ENCODE measurements at places on chromosomes 5 and 9. TPM values are rescaled to one million over a fixed set of nuclear protein-coding genes. Genes with fewer than 3 reads are reported as not detected.

GRCh38 chr9:113317777-113318176 lies 14.6 kb upstream of the RNF183 start:
- no peak overlapping the region for H3K4me3 ChIP-seq
- H3K36me3 ChIP-seq: peaks cover 4% of the 10 kb centered on the region
- H3K27ac ChIP-seq: no peak overlapping the region
- no peaks in the 10 kb centered on the region for H3K27me3 ChIP-seq
- H3K4me1 ChIP-seq: no peaks in the 10 kb centered on the region

DNA sequence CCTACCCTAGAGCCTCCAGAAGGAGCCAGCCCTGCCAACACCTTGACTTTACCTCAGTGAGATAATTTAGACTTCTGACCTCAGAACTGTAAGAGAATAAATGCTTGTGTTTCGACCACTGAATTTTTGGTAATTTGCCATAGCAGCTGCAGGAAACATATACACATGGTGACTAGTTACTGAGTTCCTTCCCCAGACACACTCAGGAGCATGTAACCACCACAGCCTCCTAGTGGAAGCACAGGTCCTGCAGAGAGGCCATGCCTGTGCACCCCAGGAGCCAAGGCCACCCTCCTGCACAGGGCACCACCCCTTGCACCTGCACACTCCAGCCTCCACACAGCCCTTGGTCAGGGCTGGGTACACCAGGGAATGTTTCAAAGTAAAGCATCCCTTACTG lies 7.6 kb upstream of the CAMSAP1 start:
- H3K36me3 ChIP-seq: peaks cover 52% of the 10 kb centered on the region
- peaks cover under 1% of the 10 kb centered on the region for H3K4me1 ChIP-seq
- H3K4me3 ChIP-seq: no peak overlapping the region
- no peak overlapping the region for H3K27ac ChIP-seq

- no peak overlapping the region for H3K4me3 ChIP-seq
- H3K4me1 ChIP-seq: no peaks in the 10 kb centered on the region
- no peak for DNase-seq
- peaks cover 41% of the 10 kb centered on the region for H3K36me3 ChIP-seq
These were observed 22.8 kb downstream of the FBXW5 start for GRCh38 chr9:136921718-136922117.

GRCh38 chr5:155815248-155815647 lies 511.7 kb upstream of the SGCD start:
- no peak overlapping the region for H3K27ac ChIP-seq
- no peaks in the 10 kb centered on the region for H3K4me1 ChIP-seq

GRCh38 chr9:109907400-109907799 lies 127.4 kb downstream of the PALM2AKAP2 start:
- H3K27ac ChIP-seq: peak overlapping the region; percentile 87
- H3K4me1 ChIP-seq: peaks cover 47% of the 10 kb centered on the region
- H3K36me3 ChIP-seq: no peaks in the 10 kb centered on the region

- H3K27me3 ChIP-seq: no peaks in the 10 kb centered on the region
- no peaks in the 10 kb centered on the region for H3K4me1 ChIP-seq
- H3K27ac ChIP-seq: no peak overlapping the region
- H3K36me3 ChIP-seq: no peaks in the 10 kb centered on the region
- no peak for DNase-seq
These were observed 58.6 kb downstream of the VCAN start for GRCh38 chr5:83530193-83530592.

DNA sequence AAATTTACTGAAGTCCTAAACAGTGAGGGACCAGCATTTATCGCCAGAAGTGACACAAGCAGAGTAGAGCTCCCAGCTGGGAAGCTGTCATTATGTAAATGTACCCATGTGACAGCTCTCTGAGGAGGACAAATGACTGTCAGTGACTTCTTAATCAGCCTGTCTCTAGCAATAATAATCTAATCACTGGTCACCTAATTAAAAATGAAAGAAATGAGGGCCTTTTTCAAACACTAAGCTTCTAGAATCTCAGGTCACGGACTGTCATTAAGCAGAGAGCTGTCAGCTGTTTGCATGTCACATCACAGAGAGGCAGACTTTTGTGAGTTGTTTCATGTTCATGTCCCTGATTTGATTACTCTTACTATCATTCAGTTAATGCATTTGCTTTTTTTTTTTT lies 77.9 kb upstream of the FBXL17 start:
- H3K4me3 ChIP-seq: no peak overlapping the region
- no peaks in the 10 kb centered on the region for H3K4me1 ChIP-seq
- H3K36me3 ChIP-seq: no peaks in the 10 kb centered on the region
- no peak for DNase-seq

GRCh38 chr5:162487528-162488525 lies 420.3 kb downstream of the GABRG2 start:
- no peak overlapping the region for H3K4me3 ChIP-seq
- H3K27me3 ChIP-seq: no peaks in the 10 kb centered on the region
- H3K36me3 ChIP-seq: no peaks in the 10 kb centered on the region
- no peak overlapping the region for H3K27ac ChIP-seq

DNA sequence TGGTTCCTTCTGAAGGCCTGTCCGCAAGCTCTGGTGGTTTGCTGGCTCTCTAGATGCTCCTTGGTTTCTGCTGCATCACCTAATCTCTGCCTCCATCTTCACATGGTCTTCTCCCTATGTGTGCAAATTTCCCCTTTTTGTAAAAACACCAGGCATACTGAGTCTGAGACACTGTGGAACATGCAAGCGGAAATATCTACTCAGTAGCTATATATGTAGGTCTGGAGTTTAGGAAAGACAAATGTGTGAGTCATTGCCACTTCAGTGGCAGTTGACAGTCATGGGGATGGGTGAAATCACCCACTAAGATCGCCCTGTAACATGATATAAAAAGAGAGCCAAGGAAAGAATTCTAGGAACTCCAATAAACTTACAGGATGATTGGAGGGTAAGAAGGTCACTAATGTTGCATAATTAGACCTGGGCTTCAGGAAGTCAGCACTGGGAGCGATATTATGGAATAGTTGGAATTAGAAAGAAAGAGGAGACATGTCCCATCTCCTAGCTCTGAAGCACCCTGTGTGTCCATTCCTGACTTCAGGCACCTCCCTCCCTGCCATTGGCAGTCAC lies 22.7 kb upstream of the UBLCP1 start:
- DNase-seq: no peak
- no peak overlapping the region for H3K4me3 ChIP-seq
- H3K36me3 ChIP-seq: no peaks in the 10 kb centered on the region
- no peaks in the 10 kb centered on the region for H3K27me3 ChIP-seq

- H3K36me3 ChIP-seq: no peaks in the 10 kb centered on the region
- no peak for DNase-seq
- no peaks in the 10 kb centered on the region for H3K4me1 ChIP-seq
These were observed 117.9 kb downstream of the HCN1 start for GRCh38 chr5:45578270-45578669.

DNA sequence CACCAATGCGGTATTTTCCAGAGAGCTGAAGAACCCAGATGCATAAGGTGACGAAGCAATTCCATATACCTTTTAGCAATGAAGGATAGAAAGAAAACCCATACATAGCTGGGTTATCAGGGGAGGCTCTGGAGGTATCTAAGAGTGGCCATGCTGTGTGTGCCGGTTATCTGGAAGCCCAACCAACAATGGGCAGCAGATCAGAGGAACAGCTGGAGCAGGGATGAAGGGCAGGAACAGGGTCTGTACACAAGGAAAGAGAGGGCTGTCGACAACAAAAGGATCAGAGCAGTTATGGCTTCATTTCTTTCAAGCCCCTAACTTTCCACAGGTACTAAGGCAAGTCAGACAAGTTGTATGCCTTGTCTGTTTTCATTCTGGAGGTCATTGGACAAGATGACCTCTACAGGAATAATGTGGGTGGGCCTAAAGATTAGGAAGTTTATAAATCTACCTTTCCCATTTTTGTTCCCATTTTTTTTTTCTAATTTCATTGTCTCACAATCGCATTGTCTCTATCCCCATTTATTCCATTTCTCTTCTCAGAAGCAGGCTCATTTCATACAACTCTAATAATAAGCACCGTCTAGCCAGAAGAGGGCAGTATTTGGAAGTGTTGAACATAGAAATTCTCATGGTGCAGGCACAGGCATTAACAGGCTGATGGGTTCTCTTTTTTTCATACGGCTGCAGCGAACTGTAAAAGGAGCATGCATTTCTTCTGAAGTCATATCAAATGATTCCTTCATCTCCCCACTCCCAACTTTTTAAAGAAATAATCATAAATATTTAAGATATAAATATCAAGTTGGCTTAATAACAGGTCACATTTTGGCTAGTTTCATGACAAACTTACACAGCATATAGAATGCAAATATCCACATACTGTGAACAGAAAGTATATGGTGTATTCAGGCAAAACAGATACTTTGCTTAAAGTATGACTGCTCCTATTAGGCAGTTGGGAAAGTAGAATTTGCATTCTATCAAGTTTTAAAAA lies 63.5 kb downstream of the ZNF474 start:
- H3K27ac ChIP-seq: no peak overlapping the region
- no peak overlapping the region for H3K4me3 ChIP-seq
- H3K27me3 ChIP-seq: no peaks in the 10 kb centered on the region
- H3K4me1 ChIP-seq: no peaks in the 10 kb centered on the region

DNA sequence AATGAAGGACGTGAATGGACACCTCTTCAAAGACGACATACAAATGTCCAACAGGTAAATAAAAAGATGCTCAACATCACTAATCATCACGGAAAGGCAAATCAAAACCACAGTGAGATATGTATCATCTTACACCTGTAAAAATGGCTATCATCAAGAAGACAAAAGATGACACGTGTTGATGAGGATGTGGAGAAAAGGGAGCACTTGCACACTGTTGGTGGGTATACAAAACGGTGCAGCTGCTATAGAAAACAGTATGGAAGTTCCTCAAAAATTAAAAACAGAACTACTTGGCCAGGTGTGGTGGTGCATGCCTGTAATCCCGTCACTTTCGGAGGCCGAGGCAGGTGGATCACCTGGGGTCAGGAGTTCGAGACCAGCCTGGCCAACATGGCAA lies 47.9 kb downstream of the STK10 start:
- H3K4me3 ChIP-seq: no peak overlapping the region
- DNase-seq: no peak
- no peaks in the 10 kb centered on the region for H3K36me3 ChIP-seq
- no peak overlapping the region for H3K27ac ChIP-seq

GRCh38 chr9:75086541-75087288 lies 1.2 kb downstream of the NMRK1 start:
- DNase-seq: peak; percentile 40
- peak overlapping the region; percentile 93 for H3K27ac ChIP-seq
- H3K27me3 ChIP-seq: no peaks in the 10 kb centered on the region
- no peaks in the 10 kb centered on the region for H3K36me3 ChIP-seq
- peaks cover 66% of the 10 kb centered on the region for H3K4me1 ChIP-seq

- DNase-seq: no peak
- H3K27ac ChIP-seq: no peak overlapping the region
- no peaks in the 10 kb centered on the region for H3K27me3 ChIP-seq
- H3K4me1 ChIP-seq: no peaks in the 10 kb centered on the region
- no peak overlapping the region for H3K4me3 ChIP-seq
These were observed 74.5 kb downstream of the SH3TC2 start for GRCh38 chr5:148988328-148988727.

- H3K27me3 ChIP-seq: no peaks in the 10 kb centered on the region
- peak overlapping the region; percentile 92 for H3K4me3 ChIP-seq
- H3K36me3 ChIP-seq: no peaks in the 10 kb centered on the region
- peaks cover 33% of the 10 kb centered on the region for H3K4me1 ChIP-seq
- DNase-seq: no peak
These were observed 621 bp upstream of the GCNT4 start for GRCh38 chr5:75053054-75053303.

DNA sequence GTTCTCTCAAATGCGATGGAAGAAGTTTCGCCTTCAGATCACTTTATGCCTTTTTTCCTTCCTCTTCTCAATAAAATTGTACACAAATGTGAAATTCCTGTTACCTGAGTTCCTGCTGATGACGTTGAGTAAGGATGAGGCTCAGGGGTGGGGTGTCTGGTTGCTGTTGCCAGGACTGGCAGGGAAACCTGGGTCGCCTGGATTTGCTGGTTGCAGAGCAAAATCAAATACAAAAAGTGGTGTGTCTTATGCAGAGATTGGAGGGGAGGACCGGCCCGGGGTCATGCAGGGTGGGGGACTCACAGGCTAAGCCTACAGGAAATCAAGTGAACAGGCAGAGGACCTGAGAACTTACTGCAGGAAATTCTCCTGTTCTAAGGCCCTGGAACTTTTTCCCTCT lies 39.2 kb downstream of the ANXA2R start:
- H3K27me3 ChIP-seq: no peaks in the 10 kb centered on the region
- H3K4me1 ChIP-seq: peaks cover 6% of the 10 kb centered on the region
- no peaks in the 10 kb centered on the region for H3K36me3 ChIP-seq
- DNase-seq: no peak
- no peak overlapping the region for H3K27ac ChIP-seq

GRCh38 chr9:98256756-98257155 lies 1.3 kb upstream of the TBC1D2 start:
- H3K4me3 ChIP-seq: peak overlapping the region; percentile 81
- no peaks in the 10 kb centered on the region for H3K36me3 ChIP-seq
- no peaks in the 10 kb centered on the region for H3K27me3 ChIP-seq
- DNase-seq: peak; percentile 29
- peak overlapping the region; percentile 99 for H3K27ac ChIP-seq

- H3K36me3 ChIP-seq: no peaks in the 10 kb centered on the region
- H3K4me1 ChIP-seq: no peaks in the 10 kb centered on the region
- no peak overlapping the region for H3K4me3 ChIP-seq
These were observed 197.7 kb downstream of the PTTG1 start for GRCh38 chr5:160619381-160619780.

DNA sequence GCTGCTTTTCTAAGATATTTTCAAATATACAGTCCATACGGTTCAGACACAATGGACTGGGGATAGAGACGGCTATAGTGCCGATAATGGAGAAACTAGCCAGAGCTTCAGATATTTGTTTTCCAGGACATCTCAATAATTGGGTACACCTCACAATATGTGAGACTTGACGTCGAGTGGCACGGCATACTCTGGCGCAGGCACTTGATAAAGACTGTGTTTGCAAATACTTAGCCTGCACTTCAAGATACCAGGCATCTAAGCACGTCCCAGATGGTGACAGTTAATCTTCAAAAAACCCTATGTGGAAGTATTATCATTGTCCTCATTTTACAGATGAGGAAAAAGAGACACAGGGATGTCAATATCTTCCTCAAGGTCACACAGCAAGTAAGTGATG lies 48.5 kb downstream of the SEMA5A start:
- DNase-seq: peak; percentile 31
- no peaks in the 10 kb centered on the region for H3K27me3 ChIP-seq
- no peaks in the 10 kb centered on the region for H3K36me3 ChIP-seq
- no peaks in the 10 kb centered on the region for H3K4me1 ChIP-seq

SLC6A19 gene
- total RNA-seq: 0.06 TPM

PPP3R2 gene
- not detected for total RNA-seq

SLCO6A1 gene
- total RNA-seq: not detected

SH3GL2 gene
- 1.0 TPM for total RNA-seq

IRX2 gene
- total RNA-seq: 131 TPM

GPR150 gene
- total RNA-seq: 0.74 TPM

FREM1 gene
- 1.1 TPM for total RNA-seq

RALGDS gene
- 107 TPM for total RNA-seq

MARCHF11 gene
- not detected for total RNA-seq

PCDHB4 gene
- total RNA-seq: 0.49 TPM

Data from upper lobe of left lung (tissue), 6 donors.